ENCODE measurements at places on chromosomes 6 and 20.

- no peak for DNase-seq
Observed at GRCh38 chr6:37456126-37456525, 23.1 kb downstream of the CMTR1 start.

- DNase-seq = no peak
Observed at GRCh38 chr20:16005021-16005914, 568.0 kb downstream of the KIF16B start.

DNA sequence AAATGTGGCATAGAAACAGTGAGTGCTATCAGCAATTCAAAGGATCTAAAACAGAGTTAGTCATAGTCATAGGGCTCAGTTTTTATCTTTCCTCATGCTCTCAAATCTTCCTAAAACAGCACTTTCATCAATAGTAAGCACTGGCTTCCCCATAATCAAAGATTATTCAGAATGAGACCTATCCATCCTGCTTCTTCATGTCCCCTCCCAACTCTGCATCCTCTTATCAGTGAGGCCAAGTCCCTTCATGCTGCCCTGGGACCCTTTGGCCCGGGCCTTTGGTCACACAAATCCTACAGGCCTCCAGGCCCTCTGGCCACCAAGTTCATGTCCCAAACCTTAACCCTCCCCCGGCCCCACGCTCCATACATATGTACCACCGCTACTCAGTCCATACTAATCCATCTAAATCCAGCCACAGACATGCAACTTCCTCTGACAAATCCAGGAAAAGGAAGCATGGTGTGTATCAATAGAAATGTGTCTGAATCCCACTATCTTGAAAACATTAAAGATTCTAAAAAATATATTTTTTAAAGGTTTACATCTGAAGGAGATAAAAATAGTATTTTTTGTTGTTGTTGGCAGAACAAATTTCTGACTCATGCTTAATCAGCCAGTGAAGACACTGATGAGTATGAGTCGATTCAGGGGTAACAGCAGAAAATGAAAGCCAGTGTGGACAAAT lies 143.5 kb downstream of the PDE7B start:
- DNase-seq = no peak

- no peak for DNase-seq
Observed at GRCh38 chr6:155883334-155883731, 427.7 kb upstream of the NOX3 start.

GRCh38 chr6:29887330-29887818 lies 55.0 kb upstream of the HLA-A start:
- no peak for DNase-seq

- no peak for DNase-seq
Observed at GRCh38 chr6:127998985-127999384, 98.1 kb upstream of the THEMIS start.

- DNase-seq = no peak
Observed at GRCh38 chr6:105398859-105399258, 4.0 kb downstream of the PREP start.

GRCh38 chr20:62780696-62781095 lies 15.6 kb upstream of the MRGBP start:
- no peak for DNase-seq

- no peak for DNase-seq
Observed at GRCh38 chr6:44642870-44643522, 255.5 kb downstream of the CDC5L start.

DNA sequence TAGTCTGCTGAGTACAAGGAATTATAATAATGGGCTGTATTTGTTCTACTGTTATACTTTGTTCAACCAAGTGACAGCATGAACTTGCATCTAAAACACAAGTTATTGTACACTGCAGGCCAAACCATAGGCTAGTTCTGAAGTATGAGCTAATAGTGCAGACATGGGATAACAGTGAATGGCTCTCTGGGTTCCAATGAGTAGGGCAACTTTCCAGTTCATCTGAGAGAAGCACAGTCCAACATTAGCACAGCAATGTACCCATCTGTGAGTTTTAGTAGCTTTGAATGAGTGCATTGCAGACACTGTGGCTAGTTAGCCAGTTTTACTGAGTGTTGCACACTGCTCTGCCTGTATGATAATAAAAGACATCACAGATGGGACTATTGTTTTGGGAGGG lies 56.5 kb upstream of the FUT9 start:
- no peak for DNase-seq

- no peak for DNase-seq
Observed at GRCh38 chr6:134413241-134413643, 95.3 kb upstream of the SGK1 start.

DNA sequence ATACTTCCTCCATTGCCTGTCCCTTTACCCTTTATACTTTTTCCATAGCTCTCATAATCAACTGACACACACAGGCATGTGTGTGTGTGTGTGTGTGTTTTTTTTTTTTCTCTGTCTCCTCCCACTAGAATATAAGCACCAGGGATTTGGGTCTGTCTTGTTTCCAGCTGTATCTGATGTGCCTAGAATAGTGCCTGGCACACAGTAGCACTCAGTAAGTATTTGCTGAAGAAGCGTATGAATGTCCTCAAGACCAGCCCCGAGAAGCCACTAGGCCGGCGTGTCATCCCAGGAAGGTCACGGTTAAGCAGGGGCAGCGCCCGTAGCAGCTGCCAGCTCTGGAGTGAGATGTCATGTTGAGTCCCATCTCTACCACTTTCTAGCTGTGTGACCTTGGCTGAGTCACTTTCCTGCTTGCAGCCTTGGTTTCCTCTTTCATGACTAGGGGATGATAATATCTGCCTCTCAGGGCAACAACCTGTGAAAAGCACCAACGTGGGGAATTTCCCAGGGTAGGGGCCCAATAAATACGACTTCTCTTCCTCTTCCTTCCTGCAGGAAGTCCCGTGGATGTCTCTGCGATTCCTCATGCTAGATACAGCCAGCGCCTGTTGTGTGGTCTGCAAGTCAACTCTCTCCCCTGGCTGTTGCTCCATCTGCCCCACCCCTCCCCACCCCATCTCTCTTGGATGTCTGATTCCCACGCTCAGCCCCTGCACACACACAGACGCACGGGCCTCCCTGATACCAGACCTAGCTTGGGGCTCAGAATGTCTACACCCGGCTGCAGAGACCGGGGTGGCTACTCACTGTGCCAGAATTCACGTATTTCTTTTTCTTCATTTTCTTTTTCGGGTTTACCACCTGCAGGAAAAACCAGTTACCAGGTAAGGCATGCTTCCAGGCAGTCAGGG lies 58.1 kb downstream of the RAB44 start:
- DNase-seq = no peak

GRCh38 chr20:16381444-16381843 lies 191.8 kb downstream of the KIF16B start:
- DNase-seq = no peak

All from anterior cingulate cortex (tissue), 58 donors.